Hematopoietic multipotent progenitor cell treated with erythropoietin and hydrocortisone succinate and interleukin-3 and kit ligand, for 17 days (in vitro differentiated cells): ENCODE measurements at places on chromosomes 1 and 21.

GRCh38 chr1:233844275-233844674, 60.2 kb upstream of the SLC35F3 start:
- no peak for DNase-seq

- no peak for DNase-seq
Observed at GRCh38 chr1:38186566-38186965, 140.0 kb upstream of the POU3F1 start.

GRCh38 chr1:111553196-111553595, 49.8 kb upstream of the ADORA3 start:
- DNase-seq = no peak

- no peak for DNase-seq
Observed at GRCh38 chr1:205118752-205119151, 3.0 kb downstream of the RBBP5 start.

- no peak for DNase-seq
Observed at GRCh38 chr1:181592255-181592859, 109.0 kb downstream of the CACNA1E start.

GRCh38 chr1:17689011-17689410, 66.1 kb upstream of the ACTL8 start:
- no peak for DNase-seq

GRCh38 chr1:219149009-219149577, 24.6 kb upstream of the LYPLAL1 start:
- no peak for DNase-seq

DNA sequence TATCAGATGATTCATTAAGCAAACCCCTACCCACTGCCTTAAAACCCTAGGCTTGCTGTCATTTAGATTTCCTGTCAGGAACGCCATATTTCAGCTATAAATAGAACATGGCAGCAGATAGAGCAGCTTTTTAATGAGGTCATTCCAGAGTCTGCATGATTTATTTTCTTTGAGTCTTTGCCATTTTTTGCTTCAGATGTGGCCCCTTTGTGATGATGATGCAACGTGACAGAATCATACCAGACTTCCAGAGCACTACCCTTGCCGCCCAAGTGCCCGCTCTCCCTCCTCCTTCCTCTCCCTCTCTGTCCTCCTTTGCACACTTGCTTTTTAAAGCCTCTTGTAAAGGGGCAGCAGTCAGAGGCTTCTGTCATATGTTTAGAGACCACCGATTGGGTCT, 55.5 kb upstream of the TRIM67 start:
- no peak for DNase-seq

GRCh38 chr21:41483415-41483814, 24.5 kb downstream of the TMPRSS2 start:
- no peak for DNase-seq

- DNase-seq = no peak
Observed at GRCh38 chr1:45995298-45995697, 137.1 kb downstream of the PIK3R3 start.
